ENCODE measurements at places on chromosomes 3 and 15.

GRCh38 chr3:151770956-151771355, 37.2 kb downstream of the AADACL2 start:
- no peak for DNase-seq

GRCh38 chr15:40310001-40310959, 2.5 kb upstream of the PLCB2 start:
- peak; percentile 45 for DNase-seq

- no peak for DNase-seq
Measured at GRCh38 chr3:183762304-183762703, 63.1 kb downstream of the MAP6D1 start.

- no peak for DNase-seq
Measured at GRCh38 chr3:157551961-157552360, 48.7 kb upstream of the VEPH1 start.

- no peak for DNase-seq
Measured at GRCh38 chr15:72965671-72966070, 86.6 kb upstream of the NEO1 start.

- DNase-seq: peak; percentile 61
Measured at GRCh38 chr3:46440531-46441294, 24.0 kb downstream of the LTF start.

DNA sequence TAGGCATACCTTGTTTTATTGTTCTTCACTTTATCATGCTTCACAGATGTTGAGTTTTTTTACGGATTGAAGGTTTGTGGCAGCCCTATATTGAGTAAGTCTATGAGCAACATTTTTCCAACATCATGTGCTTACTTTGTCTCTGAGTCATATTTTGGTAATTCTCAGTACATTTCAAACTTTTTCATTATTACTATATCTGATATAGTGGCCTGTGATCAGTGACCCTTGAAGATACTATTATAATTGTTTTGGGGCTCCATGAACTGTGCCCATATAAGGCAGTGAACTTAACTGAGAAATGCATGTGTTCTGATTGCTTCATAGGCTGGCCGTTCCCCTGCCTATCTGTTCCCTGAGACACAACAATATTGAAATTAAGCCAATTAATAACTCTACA, 42.8 kb upstream of the NSMCE3 start:
- no peak for DNase-seq
